Caki2 (cell line): ENCODE measurements at places on chromosomes 11 and 22. TPM values are rescaled to one million over a fixed set of nuclear protein-coding genes. Genes with fewer than 3 reads are reported as not detected.

DNA sequence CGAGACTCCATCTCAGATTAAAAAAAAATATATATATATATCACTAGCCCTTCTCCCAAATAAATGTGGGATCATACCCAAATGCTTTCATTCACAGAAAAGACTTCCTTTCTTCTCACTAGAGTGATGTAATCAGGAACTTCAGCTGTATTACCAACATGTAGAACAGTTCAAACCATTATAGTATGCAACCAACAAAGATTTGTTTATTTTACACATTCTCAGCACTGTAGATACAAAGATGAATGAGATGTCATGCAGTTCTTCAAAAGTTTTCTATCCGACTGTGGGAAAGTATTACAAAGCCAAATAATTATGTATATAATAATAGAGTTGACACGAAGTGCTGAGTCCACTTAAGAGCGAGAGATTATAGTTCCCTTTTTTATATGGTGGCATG lies 22.2 kb upstream of the ZNF143 start:
- DNase-seq: no peak

Gene OR5T1
- not detected in 2 replicates for total RNA-seq

DNA sequence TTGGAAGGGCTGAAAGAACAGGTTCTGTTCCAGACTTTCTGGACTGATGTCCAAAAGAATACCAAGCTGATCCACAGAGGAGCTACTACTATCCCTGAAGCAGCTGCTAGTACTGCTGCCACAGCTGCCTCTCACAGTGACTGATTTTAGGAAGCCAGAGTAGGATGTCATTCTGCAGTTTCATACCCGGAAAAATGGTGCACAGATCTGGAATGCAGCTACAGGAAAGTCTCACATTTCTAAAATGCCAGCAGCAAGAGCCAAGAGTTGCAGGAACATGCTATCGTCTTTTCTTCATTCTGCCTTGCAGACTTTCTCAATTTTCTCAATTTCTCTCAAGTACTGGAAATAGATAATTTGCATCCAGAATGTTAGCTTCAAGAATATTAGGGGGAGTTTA lies 19.4 kb upstream of the CCDC179 start:
- no peak for DNase-seq

GRCh38 chr11:11070976-11071375 lies 213.1 kb upstream of the ZBED5 start:
- no peak for DNase-seq

DNA sequence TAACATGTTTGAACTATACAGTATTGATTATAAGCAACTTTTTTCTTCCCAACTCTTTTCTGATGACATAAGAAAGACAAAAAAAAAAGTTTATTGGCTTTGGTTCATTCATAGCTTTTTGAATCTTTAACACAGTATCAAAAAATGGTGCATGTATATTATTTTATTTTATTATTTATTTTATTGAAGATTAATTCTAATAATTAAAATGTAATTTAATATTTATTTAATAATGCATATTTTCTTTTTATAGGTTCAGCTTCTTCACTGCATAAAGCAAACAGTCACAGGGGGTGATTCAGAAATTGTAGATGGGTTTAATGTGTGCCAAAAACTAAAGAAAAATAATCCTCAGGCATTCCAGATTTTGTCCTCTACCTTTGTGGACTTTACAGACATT lies 78.8 kb downstream of the BBOX1 start:
- DNase-seq: no peak

DNA sequence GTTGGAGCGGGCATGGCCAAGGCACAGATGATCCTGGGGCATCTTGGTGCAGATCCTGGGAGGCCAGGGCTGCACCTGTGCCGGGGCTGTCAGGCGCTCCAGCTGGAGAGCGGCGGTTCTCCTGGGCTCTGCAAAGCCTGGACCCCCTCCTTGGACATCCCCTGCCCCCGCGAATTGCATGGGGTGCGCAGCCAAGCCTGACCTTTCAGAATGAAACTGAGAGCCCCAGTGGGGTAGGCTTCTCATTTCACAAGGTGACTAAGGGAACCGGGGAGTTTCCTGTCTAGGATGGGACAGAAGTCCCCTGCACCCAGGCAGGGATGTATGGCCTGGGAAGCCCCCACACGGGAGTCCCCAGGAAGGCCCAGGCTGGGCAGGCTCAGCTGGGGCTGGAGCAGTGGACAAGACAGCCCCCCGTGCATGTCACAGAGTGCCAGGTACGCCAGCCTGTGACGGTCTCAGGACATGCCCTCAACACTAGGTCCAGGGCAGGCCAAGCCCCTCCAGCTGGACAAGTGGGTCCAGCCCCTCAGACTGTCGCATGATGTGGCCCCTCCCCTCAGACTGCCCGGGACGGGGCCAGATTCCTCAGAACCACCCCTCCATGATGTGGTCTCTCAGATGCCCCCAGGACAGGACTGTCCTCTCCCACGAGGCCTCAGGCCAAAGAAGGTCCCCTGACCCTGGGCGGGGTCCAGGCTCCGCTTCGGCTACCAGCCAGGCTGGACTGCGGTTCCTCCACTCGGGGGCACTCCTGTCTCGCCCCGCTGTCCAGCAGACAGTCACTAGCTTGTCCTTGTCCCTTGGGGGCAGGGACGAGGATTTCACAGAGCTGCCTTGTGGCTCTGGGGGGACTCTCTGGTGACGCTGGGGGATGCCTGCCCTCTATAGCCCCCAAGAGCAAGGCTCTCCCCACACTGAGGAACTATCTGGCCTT lies 2.3 kb downstream of the LSP1 start:
- no peak for DNase-seq
